DMS 273 treated with DMSO at 0.1 percent for 48 hours (cell line): ENCODE measurements at places on chromosomes 4 and X.

DNA sequence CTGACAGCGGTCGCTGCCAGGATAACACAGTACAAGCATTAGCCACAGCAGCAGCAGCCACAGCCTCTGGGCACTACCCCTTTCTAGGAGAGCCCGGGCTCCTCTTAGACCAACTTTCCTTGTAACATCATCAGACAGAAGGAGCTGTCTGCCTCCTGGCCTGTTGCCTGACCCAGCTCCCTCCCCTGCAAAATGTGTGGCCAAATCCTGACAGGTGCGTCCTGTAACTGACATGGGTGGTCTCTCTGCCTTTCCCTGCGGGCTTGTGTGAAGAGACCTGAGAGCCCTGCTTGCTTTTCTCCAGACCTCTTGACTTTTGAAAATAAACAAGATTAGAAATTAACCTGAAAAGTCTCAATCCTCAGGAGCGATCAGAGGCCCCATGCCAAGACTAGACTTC, 824.9 kb downstream of the RAPGEF2 start:
- DNase-seq, result no peak

DNA sequence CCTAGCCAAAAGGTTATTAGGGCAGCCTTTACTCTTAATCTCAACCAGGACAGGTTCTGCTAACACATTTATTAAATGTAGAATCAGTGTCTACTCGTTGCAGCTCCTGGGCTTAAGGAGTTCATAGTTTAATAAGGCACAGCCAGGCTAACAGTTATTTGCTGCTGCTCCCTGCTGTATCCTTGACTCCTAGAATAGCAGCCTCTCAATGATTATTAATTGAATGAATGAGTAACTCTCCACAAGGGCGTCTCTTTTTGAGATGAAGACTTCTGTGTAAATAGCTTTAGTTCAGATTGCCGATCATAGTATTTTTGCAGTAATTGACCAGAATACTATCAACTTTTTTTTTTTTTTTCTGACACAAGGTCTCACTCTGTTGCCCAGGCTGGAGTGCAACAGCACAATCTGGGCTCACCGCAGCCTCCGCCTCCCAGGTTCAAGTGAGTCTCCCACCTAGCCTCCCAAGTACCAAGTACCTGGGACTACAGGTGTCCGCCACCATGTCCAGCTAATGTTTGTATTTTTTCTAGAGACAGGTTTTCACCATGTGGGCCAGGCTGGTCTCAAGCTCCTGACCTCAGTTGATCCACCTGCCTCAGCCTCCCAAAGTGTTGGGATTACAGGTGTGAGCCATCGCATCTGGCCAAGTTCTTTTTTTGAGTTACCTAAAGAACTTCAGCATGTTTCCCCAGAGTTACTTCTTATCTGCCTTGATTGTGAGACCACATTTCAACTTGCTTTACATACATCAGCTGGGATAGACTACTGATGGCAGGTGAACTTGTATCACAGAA, 2.9 kb downstream of the UGDH start:
- no peak for DNase-seq

DNA sequence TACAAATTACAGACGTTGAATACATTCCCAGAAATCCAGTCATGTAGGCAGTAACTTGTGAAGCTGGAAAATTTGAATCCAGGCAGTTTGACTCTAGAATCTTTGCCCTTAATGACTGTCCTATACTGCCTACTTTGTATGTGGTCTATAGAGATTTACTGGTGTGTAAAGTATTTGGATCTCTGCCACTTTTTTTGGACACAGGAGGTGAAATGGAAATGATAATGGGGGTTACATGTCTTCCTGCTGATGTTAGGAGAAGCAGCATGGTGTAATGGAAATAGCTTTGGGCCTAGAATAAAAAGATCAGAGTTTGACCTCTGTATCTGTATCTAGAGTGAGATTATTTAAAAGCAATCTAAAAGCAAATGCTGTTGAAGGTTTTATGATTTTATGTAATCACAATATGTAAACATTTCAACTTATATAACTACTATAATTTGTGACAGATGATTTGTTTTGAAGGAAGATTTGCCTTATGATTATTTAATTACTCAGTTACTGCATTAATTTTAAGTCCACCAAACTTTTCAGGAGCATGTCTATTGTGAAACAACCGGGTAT, 3.3 kb downstream of the COL4A5 start:
- no peak for DNase-seq

DNA sequence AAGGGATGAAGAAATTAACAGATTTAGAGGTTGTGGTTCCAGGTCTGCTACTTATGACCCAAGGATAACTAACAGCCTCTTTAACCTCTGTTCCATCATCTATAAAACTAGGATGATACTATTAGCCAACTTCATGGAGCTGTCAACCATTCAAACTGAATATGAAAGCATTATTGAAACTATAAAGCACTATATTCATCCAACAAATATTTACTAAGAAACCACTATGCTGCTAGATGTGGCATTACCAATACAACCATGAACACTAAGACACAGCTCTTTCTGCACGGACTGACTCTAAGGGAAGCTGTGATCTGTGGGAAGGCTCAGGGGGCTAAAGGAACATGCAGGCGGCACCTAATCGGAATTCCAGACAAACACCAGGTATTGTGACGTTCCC, 66.0 kb downstream of the APBB2 start:
- DNase-seq, result no peak

DNA sequence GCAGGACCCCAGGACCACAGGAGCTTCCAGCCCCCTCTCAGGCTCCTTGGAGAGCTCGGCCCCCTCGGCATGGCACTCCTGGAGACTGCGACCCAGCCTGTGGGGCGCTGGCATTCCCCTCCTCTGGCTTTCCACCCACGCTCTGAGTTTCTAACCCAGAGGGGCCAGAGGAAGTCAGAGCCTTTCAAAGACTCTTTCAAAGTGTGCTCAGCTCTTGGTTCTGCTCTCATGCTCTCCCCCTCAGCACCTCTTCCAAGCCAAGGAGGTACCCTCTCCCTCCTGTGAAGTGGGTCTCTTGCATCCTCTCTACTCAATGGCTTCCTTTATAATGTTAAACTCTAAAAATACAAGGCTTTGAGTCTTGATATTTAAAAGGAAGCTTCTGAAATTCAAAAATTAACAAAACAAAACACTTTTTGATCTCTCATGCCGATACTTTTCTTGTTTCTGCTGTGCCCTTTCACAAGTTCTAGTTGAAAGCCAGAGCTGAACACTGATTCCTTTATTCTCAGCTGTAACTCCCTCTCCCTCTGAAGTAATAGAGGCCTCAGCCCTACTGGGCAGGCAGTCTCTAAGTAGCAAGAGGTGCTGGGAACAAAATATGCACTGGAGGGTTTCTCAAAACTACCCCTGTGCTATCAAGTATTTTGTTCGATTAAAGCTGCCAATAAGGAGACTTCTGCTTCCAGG, 82.8 kb downstream of the NAT8L start:
- no peak for DNase-seq

GRCh38 chr4:183240581-183241321, 79.3 kb downstream of the CLDN22 start:
- DNase-seq, result peak; percentile 27

DNA sequence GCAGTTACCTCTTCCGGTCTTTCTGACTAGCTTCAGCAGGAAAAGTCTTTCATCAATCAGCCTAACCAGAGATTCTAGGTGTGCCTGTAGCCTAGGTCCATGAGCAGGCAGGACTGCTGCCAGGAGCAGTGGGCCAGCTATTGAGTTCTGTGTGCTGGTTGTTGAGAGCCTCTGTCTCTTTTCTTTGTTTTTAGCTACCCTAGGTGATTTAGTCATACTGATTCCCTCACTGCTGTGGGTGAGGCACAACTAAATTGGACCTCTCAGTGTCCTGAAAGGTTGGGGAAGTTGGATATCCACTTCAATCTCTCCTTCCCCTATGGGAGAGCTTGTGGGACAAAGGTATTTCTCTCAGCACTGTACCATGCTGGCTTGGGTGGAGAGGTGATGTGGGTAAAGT, 354.9 kb downstream of the GPAT3 start:
- DNase-seq, result no peak

- peak; percentile 7 for DNase-seq
These were observed 32.7 kb downstream of the ELF2 start for GRCh38 chr4:139144161-139144859.

GRCh38 chr4:122309988-122310626, 68.7 kb upstream of the ADAD1 start:
- DNase-seq, result no peak

- DNase-seq, result no peak
These were observed 127.5 kb upstream of the AFF2 start for GRCh38 chrX:148372925-148373324.

GRCh38 chr4:14984448-14984847, 17.8 kb upstream of the CPEB2 start:
- no peak for DNase-seq

GRCh38 chr4:26648260-26648659, 64.4 kb downstream of the TBC1D19 start:
- no peak for DNase-seq

DNA sequence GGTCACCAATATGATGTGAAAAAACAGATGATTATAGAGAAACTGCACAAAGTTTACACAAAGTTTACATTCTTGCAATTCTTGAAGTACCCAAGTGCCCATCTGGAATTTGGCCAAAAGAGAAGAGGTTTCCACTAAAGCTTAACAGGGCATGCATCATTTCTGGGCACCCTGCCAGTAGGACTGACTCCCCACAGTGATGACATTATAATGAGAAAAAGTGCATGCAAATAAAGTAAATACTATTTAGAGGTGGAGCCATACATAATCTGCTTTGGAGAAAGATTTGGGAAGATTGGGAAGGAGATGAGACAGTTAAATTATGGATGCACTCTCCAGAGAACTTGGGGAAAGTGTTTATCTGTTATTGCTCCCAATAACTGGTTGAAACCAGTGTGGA, 93.7 kb upstream of the TRPC3 start:
- DNase-seq, result peak; percentile 59

- DNase-seq, result no peak
These were observed 3.0 kb upstream of the IRF2 start for GRCh38 chr4:184477201-184477999.

GRCh38 chrX:146351620-146352019, 458.0 kb upstream of the CXorf51B start:
- no peak for DNase-seq

DNA sequence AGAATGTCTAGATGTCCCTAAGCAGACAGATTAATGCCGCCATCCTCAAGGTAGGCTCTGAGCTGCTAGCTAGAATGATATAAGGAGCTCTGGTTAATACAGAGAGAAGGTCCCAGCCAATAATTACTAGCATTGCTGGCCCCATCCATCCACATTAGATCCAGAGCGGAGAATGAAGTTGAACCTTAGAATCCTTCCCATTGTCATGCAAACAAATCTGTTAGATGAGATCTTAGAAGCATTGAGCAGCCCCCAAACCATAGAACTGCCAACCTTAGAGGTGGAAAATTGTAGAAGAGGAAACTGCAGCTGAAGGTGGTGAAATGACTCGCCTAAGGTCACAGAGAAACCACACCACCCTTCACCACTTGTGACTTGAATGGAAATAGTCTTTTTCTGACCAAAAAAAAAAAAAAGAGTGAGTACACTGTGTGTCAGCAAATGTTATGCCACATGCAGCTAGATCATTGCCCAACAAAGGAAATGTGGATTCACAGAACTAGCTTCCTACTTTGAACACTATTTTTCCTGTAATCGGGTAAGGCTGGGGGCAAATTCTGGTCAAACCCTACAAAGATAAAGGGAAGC, 162.1 kb downstream of the SMIM20 start:
- DNase-seq, result no peak

DNA sequence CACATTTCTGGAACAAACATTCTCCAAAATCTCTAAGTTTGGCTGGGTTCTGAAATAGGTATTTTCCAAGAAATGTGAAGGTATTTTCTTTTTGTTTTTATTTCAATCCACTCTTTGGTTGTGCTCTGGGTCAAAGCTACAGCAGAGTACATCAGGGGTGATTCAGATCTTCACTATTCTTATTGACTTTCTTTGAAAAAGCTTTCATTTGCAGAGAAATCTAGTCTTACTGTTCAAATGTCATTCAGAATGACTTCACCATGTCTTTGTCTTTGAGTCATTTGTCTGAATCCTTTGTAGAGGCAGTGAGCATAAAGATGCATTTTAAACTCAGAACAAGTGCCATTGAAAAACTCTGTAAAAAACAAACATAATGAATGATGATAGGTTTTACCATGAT, 547.2 kb upstream of the ADGRL3 start:
- no peak for DNase-seq

DNA sequence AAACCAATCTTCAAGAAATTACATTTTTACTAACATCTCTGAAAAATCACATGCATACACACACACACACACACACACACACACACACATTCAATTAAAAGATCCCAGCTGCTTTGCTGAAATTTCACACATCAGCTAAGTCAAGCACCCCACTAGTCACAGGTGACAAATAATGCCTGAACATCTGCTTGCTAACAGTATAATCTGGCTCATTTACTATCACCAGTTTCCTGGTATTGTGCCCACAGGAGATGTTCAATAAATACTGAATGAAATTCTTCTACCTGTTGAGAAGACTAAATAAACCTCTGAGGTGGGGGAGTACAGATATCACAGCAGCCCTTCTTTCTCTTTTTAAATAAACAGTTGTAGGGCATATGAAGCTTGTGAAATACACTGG, 994.0 kb downstream of the ARAP2 start:
- no peak for DNase-seq

DNA sequence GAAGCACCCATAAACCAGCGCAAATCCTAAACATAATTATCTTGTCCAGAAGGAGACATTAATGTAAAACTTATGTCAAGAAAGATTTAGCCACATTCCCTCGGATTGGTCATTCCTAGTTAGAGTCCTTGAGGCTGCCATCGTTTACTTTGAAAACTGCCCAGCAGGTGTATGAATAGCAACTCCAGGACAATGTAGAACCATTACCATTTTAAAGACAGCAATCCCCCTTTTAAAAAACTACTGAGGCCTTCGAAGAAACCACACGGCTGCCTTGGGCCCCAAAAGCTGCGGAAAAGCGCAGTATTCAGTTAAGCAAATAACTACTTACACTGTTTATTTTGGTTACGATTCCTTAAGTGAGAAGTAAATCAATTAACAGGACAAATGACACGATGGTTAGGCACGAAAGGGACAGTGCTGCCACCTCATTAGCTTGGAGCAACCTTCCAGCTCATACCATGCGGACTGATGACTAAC, 822 bp upstream of the SGMS2 start:
- no peak for DNase-seq

DNA sequence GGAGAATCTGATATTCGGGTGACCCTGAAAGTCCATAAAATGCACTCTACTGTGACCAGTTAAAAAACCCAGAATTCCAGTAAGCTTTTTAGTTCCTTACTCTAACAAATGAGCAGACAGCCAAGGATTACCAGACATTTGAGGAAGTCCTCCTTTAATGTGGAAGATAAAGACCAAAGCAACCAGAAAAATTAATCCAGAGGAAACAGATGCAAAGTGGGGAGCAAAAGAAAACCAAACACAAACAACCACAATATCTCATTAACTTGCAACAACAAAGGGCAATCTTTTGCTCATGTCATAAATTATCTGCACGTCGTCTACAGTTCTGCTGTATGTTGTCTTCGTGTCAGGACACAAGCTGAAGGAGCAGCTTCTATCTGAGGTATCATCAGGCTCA, 164.4 kb downstream of the PJA1 start:
- no peak for DNase-seq

DNA sequence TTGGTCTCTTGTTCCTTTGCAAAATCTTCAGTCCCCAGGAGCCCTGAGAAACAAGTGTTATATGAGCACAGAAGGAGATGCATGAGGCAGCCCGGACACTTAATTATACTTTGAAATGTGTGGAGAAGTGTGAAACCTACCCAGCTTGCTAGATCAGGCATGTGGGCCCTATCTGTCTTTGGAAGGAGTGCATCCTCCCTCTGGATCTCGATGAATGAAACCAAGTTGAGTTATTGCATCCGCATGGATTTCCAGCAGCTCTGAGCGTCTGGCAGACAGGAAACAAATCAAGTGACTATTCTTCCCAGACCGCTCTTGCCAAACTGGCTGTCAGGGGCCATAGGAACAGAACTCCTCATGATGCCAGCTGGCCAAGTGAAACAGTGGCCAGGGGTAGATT, 19.6 kb upstream of the SOWAHD start:
- DNase-seq, result no peak
